ENCODE measurements at places on chromosomes 13 and 19.

- no peak for DNase-seq
These were observed 97.0 kb downstream of the SCGB2B2 start for GRCh38 chr19:34580055-34580336.

DNA sequence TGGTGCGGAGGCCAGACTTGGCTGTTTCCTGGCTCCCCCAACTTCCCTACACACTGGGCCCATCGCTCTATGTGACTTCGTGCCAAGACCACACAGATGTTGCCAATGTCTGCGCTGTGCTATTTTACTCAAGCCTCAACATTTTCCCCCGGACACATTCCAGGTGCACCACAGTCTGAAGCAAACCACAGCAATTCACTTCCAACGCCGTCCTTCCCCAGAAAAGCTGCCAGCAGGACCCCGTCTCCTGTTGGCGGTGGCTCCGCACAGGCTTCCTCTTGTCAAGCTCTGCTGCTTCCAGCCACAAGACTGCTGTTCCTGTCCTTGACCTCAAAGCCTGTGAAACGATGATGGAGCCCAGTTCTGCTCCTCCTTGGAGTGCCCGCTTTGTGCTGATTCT is 100.7 kb downstream of the CRYL1 start:
- no peak for DNase-seq

GRCh38 chr19:6421075-6422014 is 3.3 kb downstream of the KHSRP start:
- DNase-seq = no peak

- DNase-seq = no peak
These were observed 31.1 kb upstream of the ATP12A start for GRCh38 chr13:24648983-24649687.
